ENCODE measurements at places on chromosomes 1 and 21.

GRCh38 chr1:93961906-93962305, 52.7 kb upstream of the GCLM start:
- no peak for DNase-seq

DNA sequence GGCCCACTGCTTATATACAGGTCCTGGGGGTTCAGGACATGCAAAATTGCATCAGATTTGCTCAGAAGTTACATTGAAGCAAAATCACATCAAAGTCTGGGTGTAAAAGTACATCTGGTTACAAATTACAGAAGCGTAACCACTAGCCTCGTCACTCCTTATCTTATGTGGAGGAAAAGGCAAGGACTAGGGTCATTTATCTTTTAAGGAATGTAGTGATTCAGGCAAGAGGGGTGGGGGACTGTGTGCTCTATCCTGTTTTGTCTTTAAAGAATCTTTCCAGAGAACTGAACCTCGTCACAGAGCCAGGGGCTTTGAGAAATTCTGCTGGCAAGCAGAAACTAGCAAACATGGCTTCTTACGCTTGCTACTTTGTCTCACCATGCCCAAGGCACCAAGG, 61.1 kb upstream of the RAB4A start:
- no peak for DNase-seq

GRCh38 chr1:97764991-97765390, 155.8 kb downstream of the DPYD start:
- no peak for DNase-seq

DNA sequence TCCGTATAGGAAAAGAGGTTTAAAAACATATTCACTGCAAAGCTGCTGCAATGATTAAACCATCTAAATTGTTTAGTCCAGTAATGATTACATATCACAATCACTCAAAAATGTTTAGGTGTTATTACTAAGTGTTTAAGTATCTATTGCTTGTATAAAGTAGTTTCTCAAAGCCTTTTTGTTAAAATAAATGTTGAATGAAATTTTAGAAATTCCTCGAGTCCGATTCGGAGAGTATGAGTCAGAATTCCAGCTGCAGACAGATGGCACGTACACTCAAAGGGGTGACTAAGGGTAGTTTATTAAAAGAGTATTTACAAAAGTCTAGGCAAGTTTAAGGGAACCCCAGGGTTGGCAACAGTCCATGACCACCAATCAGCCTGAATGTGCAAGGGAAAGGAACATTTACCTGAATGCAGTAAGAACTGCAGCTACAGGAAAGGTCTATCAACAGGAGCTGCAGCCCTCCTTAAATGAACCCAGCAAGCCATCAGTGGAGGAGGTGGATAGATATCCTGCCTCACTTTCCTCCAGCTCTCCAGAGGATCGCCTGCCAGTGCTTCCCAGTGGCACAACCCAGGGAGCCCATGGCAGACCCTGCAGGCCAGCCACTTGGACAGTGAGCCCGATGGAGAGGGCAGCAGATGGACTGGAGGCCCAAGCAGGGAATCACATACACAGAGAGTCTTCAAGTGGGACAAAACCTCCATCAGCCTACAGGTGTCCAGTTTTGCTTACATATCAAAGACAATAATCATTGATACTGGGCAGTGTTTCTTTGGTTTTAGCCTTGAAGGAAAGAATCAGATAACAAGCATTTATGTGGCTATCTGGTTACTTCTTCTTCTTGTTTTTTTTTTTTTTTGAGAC, 92.1 kb upstream of the SLC44A3 start:
- DNase-seq: peak; percentile 99

- no peak for DNase-seq
Observed at GRCh38 chr21:35359076-35359475, 310.0 kb upstream of the RUNX1 start.

GRCh38 chr21:46068516-46069079, 29.3 kb upstream of the COL6A2 start:
- DNase-seq: no peak

DNA sequence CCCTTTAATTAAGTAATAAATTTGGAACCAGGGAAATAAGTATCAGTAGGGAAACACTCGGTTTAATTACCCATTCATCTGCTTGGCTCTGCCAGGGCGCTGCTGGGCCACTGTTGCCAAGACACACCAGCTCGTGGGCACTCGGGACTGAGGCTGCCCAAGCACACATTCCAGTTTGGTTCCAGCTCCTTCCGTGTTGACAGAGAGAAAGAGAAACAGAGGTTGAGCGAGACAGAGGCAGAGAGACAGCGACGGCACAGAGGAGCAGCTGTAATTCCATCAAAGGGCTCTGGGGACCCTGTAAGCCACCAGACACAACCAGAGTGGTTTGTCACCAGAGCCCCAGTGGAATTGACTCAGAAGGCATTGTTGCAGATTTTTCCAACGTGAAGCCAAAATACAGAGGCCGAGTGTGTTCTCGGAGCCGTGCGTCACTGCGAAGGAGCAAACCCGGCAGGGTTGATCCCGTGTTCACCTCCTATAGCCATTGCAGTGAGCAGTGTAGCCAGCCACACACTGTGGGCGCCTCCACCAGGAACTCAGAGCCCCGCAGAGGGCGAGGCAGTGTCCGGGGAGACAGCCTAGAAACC, 33.5 kb downstream of the SYF2 start:
- no peak for DNase-seq

- no peak for DNase-seq
Observed at GRCh38 chr1:101112051-101112780, 86.6 kb upstream of the DPH5 start.

GRCh38 chr1:186514367-186514766, 53.5 kb upstream of the PDC start:
- DNase-seq: no peak

GRCh38 chr1:9201401-9202239, 33.0 kb upstream of the H6PD start:
- peak; percentile 65 for DNase-seq

DNA sequence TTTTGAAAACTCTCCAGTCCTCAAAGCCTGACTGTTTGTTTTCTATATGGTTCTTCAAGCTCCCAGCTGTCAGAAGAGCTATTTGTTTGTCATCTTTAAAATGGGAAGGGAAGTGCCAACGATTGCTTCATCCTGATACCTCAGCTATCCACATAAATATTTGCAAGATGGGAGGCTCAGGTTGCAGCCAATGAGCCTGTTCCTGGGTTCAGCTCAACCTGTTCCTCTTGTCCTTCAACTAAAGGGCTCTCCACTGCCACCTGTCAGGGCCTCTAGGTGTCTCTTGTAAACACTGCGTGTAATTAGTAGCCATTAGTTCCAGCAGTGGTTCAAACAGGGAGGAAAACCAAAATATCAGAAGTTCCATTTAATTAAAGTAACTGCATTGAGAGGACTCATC, 445.1 kb downstream of the AJAP1 start:
- DNase-seq: no peak

GRCh38 chr1:57319165-57319564, 104.7 kb downstream of the DAB1 start:
- DNase-seq: no peak

DNA sequence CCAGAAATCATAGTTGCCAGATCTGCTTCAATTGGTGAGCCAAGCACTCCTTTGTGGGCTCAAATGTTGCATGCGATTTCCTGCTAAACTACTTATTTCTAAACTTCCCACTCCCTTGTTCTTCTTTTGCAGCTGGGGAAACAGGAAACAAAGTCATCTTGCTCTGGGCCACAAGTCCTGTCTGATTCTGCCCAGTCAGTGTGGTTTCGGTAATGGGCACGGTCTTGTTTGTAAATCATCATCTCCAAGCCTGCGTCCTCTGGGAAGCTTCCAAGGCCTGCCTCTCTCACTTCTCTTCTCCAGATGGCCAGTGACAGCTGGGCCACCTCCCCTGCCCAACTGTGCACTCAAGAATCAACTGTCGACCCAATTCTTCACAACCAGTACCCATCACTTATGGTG, 4.4 kb downstream of the S100A8 start:
- no peak for DNase-seq

- DNase-seq: no peak
Observed at GRCh38 chr1:37480581-37481288, 6.4 kb downstream of the ZC3H12A start.

DNA sequence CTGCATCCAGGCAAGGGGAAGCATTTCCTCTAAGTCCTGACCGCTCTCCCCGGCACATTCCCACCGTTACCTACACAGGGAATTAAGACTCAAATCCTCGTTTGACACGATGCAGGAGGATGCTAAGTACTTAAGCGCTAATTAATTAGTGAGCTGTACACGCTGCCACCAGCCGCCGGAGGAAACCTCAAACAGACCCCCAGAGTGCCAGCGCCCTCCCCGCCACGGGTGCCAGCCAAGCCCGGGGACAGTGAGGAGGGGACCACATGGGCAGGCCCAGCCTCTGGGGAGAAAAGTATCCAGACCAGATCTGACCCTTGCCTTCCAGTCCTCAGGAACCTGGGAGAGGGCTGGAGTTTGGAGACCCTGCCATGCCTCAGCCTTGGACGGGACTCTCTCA, 17.4 kb upstream of the CASZ1 start:
- no peak for DNase-seq

- no peak for DNase-seq
Observed at GRCh38 chr1:44849575-44850132, 6.6 kb upstream of the PTCH2 start.

DNA sequence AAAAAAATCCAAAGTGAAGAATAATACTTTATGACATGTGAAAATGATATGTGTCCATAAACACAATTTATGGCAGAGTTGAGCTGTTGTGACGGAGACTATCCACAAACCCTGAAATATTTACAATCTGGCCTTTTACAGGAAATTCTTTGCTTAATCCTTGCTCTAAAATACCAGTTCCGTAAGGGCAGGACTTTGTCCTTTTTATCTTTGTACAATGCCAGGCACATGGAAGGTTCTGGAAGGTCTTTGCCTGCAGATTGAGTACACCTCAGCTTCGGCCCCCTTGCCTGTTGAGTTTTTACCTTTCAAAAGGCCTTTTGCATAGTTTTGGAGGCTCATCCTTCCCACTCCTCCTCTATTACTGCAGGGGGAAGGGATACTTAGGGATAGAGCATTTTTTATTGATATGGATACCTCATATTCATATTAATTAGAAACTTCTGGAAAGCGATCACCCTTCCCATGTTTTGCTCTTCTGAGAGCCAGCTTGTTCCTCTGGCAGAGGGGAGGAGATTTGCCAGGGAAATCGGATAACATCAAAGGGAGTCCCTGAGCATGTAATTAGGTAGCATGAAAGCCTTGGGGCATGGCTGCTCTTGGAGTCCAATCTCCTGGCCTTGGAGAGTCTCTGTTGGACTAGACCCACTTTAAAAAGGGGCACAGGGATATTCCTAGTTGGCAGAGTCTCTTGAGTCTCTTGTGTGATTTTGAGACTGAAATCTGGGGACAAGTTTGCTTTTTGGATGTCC, 217.1 kb downstream of the KCNJ6 start:
- no peak for DNase-seq

GRCh38 chr1:236209185-236209584, 66.8 kb downstream of the GPR137B start:
- no peak for DNase-seq

DNA sequence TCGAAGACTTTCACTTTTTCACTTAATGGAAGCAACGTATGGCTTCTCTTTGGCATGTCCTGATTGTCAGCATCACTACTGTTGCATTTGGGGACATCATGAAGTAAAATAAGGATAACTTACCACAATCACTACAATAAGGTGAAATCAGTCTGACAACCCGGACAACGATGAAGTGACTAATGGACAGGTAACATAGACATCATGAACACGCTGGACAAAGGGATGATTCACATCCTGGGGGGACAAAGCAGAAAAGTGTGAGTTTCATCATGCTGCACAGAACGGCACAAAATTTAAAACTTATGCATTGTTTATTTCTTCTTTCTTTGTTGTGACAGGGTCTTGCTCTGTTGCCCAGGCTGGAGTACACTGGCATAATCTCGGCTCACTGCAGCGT, 53.9 kb downstream of the FH start:
- DNase-seq: no peak

- DNase-seq: no peak
Observed at GRCh38 chr1:26038904-26039303, 7.0 kb downstream of the SLC30A2 start.

DNA sequence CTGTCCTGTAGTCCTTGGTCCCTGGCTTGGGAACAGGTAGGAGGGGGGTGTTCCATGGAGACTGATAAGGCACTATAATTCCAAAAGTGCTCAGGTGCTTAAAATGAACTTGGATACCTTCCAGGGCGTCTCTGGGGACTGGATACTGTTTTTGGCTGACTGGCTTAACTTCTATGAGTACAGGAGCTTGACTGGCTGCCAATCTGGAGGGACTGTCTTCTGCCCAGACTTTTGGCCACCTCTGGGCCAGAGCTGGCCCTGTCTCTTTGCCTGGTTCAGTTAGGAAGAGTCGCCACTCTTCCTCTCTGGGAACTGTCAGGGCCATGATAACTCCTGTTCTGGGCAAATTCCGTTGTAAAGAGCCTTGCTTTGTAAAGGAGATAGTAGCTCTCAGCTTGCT, 407.0 kb downstream of the TGFB2 start:
- DNase-seq: no peak

DNA sequence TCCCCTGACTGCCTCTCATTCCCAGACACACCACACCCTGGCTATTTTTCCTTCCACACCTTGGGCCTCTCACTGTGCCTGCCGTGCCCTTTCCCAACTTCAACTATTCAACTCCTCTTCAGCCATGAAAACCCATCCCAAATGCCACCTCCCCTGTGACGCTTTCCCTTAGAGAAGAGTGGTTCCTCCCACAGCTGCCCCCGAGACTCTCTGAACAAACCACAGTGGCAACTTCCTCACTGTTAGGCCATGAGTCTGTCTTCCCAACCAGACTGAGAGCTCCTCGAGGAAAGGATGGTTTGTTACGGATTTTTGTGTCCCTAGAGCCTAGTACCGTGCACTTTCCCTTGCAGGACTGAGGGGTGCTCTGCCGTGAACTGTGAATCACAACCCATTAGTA, 59.2 kb downstream of the LRRN2 start:
- no peak for DNase-seq

GRCh38 chr1:218600968-218601367, 255.8 kb downstream of the TGFB2 start:
- no peak for DNase-seq

DNA sequence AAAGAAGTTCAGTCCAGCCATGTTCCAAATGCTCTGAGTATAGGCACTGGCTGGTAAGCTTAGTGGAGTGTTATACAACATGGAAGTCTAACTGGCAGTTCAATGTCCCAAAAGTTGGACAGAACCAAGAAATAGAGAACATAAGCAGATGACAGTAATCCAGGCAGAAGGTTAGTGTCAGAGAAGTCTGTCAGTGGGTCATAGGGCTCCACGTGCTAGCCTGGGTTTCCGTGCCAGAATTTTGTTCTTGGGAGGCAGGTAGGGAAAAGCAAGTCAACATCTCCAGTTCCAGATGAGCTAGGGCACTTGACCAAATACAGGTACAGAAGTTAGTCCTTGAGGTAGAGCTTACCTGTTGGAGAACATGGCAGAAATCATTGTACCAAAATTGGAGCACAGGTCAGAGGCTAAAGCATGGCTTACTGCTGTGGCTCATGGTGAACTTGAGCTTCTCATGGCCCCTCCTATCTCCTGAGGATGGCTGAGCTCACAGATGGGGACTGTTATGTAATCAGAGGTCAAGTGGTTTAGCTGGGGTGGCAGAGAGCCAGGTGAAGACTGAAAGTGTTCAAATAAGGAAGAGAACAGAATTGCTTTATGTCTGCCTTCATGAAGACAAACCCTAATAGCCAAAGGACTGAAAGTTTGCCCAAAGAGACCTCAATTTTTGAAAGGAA, 170.8 kb downstream of the NFIA start:
- DNase-seq: peak; percentile 69

- no peak for DNase-seq
Observed at GRCh38 chr1:70361727-70362398, 7.3 kb upstream of the ANKRD13C start.

GRCh38 chr1:4310396-4310923, 343.9 kb upstream of the AJAP1 start:
- no peak for DNase-seq
